T-helper 17 cell (primary cell): ENCODE measurements at places on chromosomes 6 and 20. TPM values are rescaled to one million over a fixed set of nuclear protein-coding genes. Genes with fewer than 3 reads are reported as not detected.
A peak's percentile ranks its signal among the peaks of the same experiment; 100 is the strongest.

COX7A2 gene
- total RNA-seq: 214 TPM

SIM1 gene
- total RNA-seq: not detected

SEL1L2 gene
- not detected for total RNA-seq

ZSCAN23 gene
- 0.52 TPM for total RNA-seq

TP53TG5 gene
- total RNA-seq: not detected

NR2E1 gene
- total RNA-seq: not detected

DNA sequence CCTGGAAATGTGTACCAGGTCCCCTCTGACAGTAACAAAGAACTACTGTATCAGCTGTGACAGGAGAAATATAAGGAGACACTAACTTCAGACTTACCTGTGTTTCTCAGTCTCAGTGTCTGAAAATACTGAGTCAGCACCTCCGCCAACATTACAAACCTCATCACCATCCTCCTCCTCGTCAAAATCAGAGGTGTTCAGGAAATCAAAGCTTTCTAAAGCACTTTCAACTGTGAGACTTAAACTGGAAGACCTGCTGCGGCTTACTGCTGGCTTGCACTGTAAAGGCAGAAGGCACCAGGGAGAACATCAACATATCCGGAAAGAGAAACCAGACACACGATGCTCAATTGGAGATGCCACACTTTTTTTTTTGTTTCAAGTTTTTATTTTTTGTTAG lies 40.3 kb upstream of the ARMH2 start:
- H3K27me3 ChIP-seq: no peaks in the 10 kb centered on the region
- H3K4me3 ChIP-seq: no peak overlapping the region
- H3K4me1 ChIP-seq: peaks cover 41% of the 10 kb centered on the region

GRCh38 chr20:31869942-31870725 lies at the start of the genes DUSP15 and TTLL9:
TSS of gene DUSP15 (minus strand) at chr20:31870527. CDS start at chr20:31870337, 190 bp downstream.
TSS of gene TTLL9 (plus strand) at chr20:31870634. CDS start at chr20:31871127, 493 bp downstream.
- H3K27ac ChIP-seq: no peak within 1 kb of the TSS
- peaks cover 15% of the 10 kb centered on the region for H3K4me1 ChIP-seq
- peaks cover 63% of the 10 kb centered on the region for H3K27me3 ChIP-seq
- H3K4me3 ChIP-seq: peak within 1 kb of the TSS; percentile 90
- peaks cover 7% of the 10 kb centered on the region for H3K36me3 ChIP-seq

- no peak overlapping the region for H3K4me3 ChIP-seq
- H3K4me1 ChIP-seq: peaks cover 28% of the 10 kb centered on the region
- no peak for DNase-seq
- peak overlapping the region; percentile 71 for H3K27ac ChIP-seq
Observed at GRCh38 chr6:33443619-33444504, 10.5 kb upstream of the ZBTB9 start.

- H3K27me3 ChIP-seq: no peaks in the 10 kb centered on the region
- DNase-seq: no peak
- H3K4me3 ChIP-seq: no peak overlapping the region
- peaks cover 41% of the 10 kb centered on the region for H3K4me1 ChIP-seq
- H3K27ac ChIP-seq: no peak overlapping the region
Observed at GRCh38 chr20:41068806-41069205, 40.2 kb downstream of the TOP1 start.

DNA sequence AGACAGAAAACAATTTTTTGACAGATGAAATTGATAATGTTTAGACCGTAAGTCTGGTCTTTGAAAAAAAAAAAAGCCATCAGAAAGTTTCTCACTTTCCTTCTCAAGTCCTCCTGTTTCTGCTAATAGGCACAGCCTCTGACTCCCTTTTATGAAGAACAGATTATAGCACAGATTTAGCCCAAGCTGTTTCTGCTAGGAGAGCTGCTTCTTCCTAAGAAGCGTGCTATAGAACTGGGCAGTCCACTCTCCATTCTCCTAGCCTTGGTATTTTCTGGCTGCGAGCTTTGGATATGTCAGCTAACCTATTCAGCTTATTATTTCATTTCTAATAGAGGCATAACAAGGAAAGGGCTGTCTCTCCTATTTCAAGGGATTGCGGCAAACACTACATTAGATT lies 112.5 kb downstream of the SGK1 start:
- no peak for DNase-seq
- no peaks in the 10 kb centered on the region for H3K27me3 ChIP-seq

GRCh38 chr20:63005862-63006539 lies 763 bp downstream of the BHLHE23 start:
- peak overlapping the region; percentile 47 for H3K4me3 ChIP-seq
- H3K27ac ChIP-seq: no peak overlapping the region

DNA sequence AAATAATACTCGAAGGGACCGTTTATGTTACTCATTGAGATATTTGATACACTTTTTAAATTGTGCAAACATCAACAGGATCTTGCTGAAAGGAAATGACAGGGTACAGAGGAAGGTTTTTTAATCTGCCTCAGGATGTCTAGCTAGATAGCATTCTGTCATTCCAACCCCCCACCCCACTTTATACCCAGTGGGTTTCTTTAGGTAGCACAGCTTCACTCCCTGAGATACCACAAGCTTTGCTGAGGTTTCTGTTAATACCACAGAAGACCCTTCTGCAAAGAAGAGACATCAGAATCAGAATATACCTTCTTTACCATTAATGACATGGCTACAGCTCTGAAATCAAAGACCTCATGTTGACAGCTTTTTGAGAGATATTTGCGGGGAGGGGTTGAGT lies 1.3 kb downstream of the PHACTR2 start:
- no peaks in the 10 kb centered on the region for H3K27me3 ChIP-seq
- H3K4me3 ChIP-seq: peak overlapping the region; percentile 71
- H3K36me3 ChIP-seq: peaks cover 3% of the 10 kb centered on the region
- DNase-seq: no peak

DNA sequence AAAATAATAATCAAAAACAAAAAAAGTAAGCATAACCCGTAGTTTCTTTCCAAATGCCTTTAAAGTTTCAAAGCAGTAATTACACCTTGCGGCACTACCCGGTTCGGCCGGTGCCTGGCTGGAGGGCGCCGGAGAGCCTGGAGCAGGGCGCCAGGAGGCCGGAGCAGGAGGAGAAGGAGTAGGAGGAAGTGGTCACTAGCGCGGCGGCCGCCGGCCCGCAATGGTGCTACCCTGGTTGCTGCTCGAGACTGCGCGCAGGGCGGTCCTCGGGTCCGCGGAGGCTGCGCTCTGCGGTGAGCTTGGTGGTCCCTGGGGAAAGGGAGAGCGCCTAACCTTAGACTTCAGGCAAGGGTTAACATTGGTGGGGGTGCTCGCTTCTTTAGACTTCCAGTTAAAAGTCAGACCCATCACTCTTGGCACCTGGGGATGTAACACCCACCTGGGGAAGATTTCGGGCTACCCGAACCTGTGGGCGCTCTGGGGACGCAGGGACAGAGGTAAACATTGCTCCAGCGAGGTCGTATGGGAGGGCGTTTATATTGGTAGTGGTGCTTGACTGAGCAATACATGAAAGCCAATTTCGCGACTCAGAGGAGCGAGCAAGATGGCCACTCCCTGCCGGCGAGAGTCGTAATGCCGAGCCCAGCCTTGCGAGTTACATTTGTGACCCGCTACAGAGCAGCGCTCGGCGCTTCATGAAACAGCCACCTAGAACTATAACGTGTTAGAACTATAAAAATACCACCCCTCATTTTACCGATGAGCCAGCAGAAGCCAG lies 5.8 kb upstream of the USP45 start:
- H3K27ac ChIP-seq: peak overlapping the region; percentile 95
- peaks cover under 1% of the 10 kb centered on the region for H3K36me3 ChIP-seq
- no peaks in the 10 kb centered on the region for H3K27me3 ChIP-seq
- H3K4me1 ChIP-seq: peaks cover 22% of the 10 kb centered on the region

GRCh38 chr6:8236956-8237355 lies 134.6 kb upstream of the EEF1E1 start:
- no peak overlapping the region for H3K27ac ChIP-seq
- H3K36me3 ChIP-seq: no peaks in the 10 kb centered on the region
- peaks cover 34% of the 10 kb centered on the region for H3K27me3 ChIP-seq

DNA sequence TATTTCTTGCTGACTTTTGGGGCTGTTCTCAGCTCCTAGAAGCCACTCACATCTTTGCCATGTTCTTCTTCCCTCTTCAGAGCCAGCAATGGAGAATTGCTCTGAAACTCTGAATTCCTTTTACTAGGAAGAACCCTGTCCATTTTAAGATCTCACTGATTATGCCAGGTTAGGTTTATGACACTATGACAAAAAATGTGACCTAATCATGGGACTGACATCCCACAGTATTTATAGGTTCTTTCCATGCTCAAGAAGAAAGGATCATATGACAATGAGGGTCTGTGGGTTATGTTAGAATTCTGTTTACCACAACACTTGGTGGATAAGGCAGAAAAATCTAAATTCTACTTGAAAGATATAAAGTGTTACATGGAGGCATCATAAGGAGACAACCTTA lies 263.3 kb upstream of the CITED2 start:
- peaks cover 8% of the 10 kb centered on the region for H3K4me1 ChIP-seq
- no peak overlapping the region for H3K4me3 ChIP-seq

DNA sequence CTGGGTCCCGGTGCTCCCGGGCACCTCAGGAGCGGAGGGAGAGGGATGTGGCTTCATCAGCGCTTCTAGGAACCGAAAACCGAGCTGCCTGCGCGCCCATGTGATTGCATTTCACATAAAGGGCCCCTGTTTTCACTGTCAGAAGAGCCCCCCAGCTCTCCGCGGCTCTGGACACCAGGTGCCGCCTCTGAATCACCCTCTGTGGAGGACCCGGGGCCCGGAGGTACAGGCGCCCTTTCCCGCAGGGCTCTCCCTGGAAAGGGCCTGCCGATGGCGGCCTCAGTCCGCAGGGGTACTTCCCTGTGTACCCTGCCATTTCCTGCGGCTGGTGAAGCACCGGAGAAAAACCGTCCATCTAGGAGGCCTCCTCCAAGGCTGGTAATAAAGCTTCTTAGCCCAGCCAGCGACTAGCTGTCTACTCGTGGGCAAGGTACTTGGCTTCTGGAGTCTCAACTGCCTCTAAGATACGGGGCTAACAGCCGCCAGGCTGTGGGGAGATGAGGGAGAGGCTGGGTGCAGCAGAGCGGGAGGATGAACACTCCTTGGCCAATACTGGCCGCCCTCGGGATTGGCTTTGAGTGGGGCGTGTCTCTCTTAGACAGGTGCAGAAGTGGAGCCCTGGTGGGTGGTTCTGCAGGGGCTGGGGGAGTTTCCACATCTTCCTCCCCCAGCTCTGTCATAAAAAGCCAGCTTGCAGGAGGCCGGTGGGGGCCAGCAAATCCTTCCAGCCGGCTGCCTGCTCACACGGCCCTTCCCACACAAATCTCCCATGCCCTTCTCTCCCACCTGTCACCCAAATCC lies 1.6 kb downstream of the PPP1R16B start:
- H3K36me3 ChIP-seq: peaks cover 5% of the 10 kb centered on the region
- DNase-seq: peak; percentile 21
- H3K27me3 ChIP-seq: no peaks in the 10 kb centered on the region
- H3K27ac ChIP-seq: peak overlapping the region; percentile 96
- peak overlapping the region; percentile 93 for H3K4me3 ChIP-seq
- peaks cover 63% of the 10 kb centered on the region for H3K4me1 ChIP-seq

DNA sequence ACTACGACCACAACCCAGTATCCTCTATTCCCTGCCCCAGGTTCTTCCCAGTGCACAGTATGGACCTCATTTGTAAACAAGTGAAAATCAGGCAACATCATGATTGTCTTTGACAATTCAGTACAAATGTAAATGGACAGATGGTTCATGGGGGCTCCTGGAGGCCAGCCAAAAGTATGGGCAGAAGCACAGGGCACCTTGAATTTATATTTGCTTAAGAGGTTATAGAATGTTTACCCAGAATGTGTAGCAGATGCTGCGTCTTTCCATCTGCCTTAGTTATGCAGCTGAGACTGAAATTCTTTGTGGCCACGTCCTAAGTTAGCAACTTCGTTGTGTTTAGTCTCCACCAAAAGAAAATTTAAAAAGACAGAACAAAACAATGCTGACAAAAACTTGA lies 559.6 kb upstream of the NRSN1 start:
- H3K36me3 ChIP-seq: no peaks in the 10 kb centered on the region
- no peaks in the 10 kb centered on the region for H3K4me1 ChIP-seq
- H3K27ac ChIP-seq: no peak overlapping the region
- no peak overlapping the region for H3K4me3 ChIP-seq
- H3K27me3 ChIP-seq: no peaks in the 10 kb centered on the region

DNA sequence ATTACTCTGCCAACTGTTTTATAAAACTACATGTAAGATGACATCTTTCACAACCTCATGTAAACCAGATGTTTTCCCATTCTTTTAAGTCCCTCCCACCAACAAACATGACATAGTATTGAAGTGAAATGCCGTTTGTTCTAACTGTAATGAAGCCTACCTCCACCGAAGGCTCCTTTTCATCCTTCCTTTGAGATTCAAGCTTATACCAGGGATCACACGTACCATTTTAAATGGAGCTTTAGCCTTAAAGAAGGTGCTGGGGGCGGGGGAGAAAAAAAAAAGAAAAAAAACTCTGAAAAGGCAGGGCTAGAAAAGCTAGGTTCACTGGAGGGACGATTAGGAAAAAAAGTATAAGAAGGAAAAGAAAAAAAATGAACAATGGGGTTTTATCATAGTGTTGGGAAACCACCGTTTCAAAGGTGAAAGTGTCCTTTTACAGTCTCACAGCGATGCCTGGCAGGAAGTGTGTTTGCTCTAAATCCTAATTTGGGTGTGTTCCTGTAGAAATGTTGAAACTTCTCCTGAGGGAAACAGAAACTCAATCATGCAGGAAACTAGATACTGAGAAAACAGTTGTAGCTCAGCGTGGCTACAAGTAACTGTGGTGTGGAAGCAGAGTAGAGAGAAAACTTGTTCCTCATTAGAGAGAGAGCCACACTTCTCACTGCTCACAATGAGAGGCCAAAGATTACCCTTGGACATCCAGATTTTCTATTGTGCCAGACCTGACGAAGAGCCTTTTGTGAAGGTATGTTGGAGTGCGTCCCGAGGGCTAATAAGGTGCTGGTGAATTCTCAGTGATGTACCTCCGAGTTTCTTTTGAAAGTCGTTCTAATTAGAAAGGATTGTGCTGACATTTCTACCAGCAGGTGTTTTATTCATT lies 37.6 kb upstream of the HINT3 start:
- H3K27ac ChIP-seq: peak overlapping the region; percentile 97
- peaks cover 12% of the 10 kb centered on the region for H3K36me3 ChIP-seq
- DNase-seq: peak; percentile 14
- H3K4me3 ChIP-seq: peak overlapping the region; percentile 89

DNA sequence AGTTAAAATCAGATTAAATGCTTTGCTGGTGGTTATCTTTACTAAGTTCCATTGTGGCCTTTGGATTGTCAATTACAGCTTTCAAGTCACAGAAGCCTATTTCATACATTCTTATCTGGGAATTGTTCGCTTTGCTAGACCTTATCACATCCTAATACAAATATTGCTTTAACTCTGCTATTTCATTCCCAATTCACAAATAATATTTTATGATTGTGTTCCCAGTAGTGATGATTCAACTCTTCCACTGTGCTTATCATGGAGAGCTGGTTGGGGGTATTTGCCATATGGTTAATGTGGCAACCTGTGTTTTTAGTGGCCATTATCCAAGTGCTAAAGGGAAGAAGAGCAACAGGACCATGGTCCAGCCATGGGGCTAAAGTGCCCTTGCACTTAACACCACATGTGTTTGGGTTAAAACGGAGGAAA lies 72.9 kb upstream of the GLP1R start:
- H3K4me3 ChIP-seq: no peak overlapping the region
- peaks cover 2% of the 10 kb centered on the region for H3K4me1 ChIP-seq

DNA sequence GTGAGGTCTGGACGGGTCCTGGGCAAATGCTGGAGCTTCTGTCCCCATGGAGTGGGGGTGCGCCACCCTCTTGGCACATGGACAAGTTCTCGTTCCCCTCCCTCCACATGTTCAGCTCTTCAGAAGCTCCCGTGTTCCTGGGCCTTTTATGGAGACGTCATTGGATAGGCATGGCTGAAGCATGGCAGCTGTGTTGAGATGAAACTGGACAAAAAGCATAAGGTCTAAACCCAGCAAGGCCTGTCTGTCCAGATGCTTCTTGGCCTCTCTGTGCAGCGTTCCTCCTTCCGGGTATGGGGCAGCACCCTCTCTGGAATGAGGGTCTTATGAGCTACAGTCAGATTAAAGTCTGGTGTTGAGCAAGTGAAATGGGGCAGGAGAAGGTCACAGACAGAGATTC lies 26.8 kb downstream of the TBC1D20 start:
- no peaks in the 10 kb centered on the region for H3K27me3 ChIP-seq
- no peak overlapping the region for H3K4me3 ChIP-seq
- DNase-seq: no peak
- H3K27ac ChIP-seq: peak overlapping the region; percentile 8
